Inflammatory macrophage treated with lipopolysaccharide for 4 hours (primary cell): ENCODE measurements at places on chromosomes 2 and 18.

- no peak for DNase-seq
These were observed 136.7 kb upstream of the CXCR4 start for GRCh38 chr2:136254681-136255080.

DNA sequence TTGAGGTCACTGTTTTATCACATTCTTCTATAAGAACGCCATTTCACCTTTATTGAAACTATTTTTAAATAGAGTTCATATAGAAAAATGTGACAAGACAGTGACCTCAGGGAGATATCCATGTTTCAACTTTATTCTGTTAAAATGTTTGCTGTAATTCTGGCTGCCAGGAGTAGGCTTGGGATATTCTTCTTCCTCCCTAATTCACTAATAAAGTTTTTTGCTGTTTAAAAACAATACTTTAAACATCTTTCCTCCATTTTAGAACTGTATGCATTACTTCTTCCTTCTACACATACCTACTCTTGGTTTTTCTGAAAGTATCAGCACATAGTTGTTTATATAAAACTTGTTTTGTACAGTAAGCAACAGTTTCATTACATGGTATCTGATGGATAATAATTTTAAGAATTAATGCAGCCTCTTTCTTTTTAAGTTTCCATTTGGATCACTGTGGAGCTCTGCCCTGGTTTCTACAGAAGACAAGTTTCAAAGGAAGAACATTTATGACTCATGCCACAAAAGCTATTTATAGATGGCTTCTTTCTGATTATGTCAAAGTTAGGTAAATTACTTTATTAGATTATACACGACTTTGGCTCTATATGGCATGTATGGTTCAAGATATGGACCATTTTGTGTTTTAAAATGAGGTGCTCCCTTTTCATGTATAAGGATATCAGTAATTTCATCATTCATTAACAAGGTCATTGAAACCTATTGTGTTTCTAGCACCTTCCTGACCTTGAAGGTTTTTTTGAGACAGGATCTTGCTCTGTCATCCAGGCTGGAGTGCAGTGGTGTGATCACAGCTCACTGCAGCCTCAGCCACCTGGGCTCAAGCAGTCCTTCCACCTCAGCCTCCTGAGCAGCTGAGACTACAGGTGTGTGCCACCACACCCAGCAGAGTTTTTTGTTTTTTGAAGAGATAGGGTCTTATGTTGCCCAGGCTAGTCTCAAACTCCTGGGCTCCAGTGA lies 7.2 kb downstream of the CPSF3 start:
- no peak for DNase-seq

- peak; percentile 64 for DNase-seq
These were observed 46.9 kb downstream of the DNMT3A start for GRCh38 chr2:25294573-25295462.

- no peak for DNase-seq
These were observed 160.3 kb upstream of the CDH19 start for GRCh38 chr18:66764230-66764629.

DNA sequence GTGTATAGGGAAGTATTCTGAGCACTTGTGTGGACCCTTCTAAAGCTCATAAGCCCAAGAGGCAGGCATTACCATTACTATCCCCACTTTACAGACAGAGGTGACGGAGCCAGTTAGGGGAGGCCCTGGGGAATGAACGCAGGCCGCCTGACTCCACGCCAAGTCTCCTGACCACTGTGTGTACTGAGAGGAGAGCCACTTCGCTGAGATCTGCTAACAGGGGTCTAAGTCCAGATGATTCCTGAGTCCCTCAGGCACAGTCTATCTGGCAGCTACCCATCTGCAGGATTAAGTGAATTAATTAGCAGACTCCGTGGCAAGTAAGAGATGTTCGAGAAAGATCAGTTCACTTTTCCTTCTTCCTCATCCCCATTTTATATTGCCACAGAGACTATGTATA lies 13.7 kb downstream of the CYB5A start:
- no peak for DNase-seq

GRCh38 chr2:42569116-42569711 lies 782 bp downstream of the MTA3 start:
- DNase-seq = no peak

DNA sequence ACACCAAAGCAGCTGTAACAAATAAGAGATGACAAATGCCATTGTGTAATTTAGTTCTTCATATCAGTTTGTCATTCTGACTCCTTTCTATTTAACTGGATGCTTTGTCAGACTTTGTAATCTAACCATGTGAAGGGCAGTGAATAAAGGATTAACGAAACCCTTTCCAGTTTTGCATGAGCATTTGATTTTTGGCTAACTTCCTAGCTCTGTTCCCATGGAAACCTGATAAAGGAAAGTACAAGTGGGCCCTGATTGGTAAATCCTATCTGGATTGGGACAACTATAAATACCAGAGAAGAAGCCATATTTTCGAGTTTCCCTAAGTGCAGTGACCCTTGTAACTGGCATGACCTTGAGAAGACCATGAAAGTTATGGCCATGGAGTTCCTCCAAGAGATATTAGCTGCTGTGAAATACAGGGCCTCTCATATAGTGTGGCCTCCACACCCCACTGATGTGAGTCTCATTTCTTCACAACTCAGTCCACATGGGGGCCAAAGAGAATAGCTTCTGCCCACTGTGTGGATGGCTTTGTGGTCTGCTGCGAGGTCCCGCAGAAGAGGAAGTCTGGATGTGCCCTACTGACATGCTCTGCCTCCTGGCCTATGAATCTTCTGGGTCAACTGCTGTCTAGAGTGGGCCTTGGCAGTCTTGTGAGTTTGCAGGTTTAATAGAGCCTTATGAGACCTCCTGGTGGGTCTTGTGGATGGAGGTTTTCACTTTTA lies 38.2 kb upstream of the CYP1B1 start:
- DNase-seq = peak; percentile 95

DNA sequence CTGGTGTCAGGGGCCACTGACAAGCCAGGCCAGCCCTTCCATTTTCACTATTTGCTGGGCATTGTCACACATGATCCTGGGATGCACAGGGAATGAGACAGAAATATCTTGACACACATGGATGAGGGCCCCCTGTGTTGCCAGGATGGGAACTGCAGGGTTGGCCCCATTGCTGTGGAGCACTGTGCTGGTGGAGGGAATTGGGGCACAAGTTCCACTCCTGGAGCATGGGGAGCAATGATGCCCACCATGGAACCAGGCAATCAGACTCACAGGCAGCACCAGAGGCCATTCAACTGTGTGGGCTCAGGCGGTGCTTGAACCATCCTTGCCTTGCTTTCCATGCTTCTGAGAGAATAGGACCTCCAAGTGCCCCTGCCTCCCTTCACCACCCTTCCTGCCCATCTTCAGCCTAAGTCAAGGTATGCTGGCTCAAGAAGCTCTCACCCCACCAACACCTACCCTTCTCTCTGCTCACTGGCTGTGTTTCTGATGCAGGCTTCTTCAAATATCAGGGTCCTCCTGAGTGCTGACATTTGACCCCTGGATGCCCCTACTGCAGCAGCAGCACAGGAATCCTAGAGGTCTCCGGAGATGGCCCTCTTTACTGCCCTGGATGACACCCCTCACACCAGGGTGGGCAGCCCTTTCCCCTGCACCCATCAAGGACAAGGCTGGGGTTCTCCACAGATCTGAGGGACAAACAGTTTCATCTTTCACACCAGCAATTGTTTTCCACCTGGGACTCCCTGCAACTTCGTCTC lies 11.0 kb downstream of the ADRA2B start:
- no peak for DNase-seq

DNA sequence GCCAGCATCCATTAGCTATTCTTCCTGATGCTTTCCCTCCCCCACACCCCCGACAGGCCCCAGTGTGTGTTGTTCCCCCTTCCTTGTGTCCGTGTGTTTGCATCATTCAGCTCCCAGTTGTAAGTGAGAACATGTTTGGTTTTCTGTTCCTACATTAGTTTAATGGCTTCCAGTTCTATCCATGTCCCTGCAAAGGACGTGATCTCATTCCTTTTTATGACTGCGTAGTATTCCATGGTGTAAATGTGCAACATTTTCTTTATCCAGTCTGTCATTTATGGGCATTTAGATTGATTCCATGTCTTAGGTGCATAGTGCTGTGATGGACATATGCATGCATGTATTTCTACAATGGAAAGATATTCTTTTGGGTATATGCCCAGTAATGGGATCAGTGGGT lies 104.7 kb downstream of the TMEM185B start:
- DNase-seq = no peak

GRCh38 chr2:59968441-59968840 lies 585.0 kb downstream of the BCL11A start:
- no peak for DNase-seq

- DNase-seq = no peak
These were observed 257.3 kb downstream of the ATAD2B start for GRCh38 chr2:23669413-23670244.

- DNase-seq = no peak
These were observed 90.6 kb upstream of the ARL4C start for GRCh38 chr2:234587341-234588053.

DNA sequence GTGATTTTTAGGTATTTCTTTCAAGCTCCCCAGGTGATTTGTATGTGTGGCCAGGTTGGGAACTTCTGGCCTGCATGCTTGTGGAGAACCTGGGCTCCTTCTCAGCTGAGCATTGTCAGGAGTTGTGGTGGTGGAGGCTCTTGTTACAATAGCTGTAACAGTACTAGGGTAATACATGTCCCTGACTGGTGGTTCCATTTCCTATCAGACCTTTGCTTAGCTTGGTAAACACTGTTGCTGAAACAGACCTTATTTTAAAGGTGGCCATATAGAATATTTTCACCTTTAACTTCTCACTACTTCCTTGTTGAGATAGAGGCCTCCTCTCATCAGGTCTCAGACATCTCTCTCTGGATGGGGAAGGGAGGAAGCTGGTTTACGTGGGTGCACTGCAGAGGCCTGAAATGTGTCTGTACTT lies 79.2 kb downstream of the SETBP1 start:
- DNase-seq = peak; percentile 10

- peak; percentile 20 for DNase-seq
These were observed 34.4 kb upstream of the TRAPPC8 start for GRCh38 chr18:31977270-31977872.

- no peak for DNase-seq
These were observed 1.2 kb upstream of the MZT2A start for GRCh38 chr2:131493199-131493968.

DNA sequence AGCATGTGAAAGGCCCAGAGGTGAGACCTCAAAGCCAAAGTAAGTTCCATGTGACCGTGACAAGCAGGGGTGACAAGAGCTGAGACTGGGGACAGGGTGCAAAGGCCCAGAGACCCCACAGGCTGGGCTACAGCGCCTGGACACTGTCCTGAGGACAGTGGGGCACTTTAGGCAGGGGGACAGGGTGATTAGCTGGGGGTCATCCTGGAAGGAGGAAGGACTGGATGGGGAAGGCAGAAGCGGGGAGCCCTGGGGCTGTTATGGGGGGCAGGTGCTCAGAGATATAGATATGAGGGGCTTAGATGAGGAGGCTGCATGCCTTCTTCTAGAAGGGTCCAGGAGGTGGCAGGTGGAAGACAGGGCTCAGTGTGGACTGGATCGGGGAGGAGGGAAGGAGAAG lies 31.5 kb downstream of the KIF1A start:
- DNase-seq = no peak
